Effector memory CD4-positive, alpha-beta T cell (primary cell): ENCODE measurements at places on chromosomes 2 and 18.

GRCh38 chr2:190343089-190343535, 277 bp upstream of the INPP1 start:
- no peak for DNase-seq

DNA sequence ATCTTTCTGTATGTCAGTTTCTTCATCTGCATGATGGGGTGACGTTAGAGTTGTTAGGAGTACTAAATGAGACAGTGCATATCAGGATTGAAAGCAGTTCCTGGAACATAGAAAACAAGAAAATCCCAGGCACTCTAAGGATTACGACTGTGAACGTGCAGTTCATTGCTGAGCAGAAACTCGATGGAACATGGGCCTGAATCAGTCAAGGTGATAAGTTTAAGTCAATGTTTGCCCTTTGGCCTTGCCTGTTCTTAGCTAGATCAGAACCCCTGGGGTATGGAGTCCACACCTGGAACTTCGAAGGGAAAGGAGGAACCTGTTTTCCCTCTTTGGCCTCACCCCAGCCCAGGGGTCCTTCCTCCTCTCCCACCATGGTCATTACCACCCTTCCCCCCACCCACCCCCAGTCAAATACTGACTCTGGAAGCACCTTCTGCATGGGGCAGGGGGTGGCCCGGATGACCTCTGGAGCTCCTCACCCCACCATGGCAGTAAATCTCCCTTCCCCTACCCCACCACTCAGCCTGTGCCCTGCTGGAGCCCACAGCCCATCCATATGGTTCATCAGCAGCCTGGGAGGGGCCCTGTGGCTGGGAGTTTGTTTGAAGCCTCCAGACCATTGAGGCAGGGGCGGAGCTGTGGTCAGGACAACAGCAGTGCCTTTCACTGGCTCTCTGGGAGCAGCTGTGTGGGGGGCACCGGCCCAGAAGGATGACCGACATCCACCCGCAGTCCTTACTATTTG, 164.1 kb downstream of the SMAD7 start:
- no peak for DNase-seq

GRCh38 chr2:41169744-41170143, 717.9 kb upstream of the SLC8A1 start:
- DNase-seq = no peak

DNA sequence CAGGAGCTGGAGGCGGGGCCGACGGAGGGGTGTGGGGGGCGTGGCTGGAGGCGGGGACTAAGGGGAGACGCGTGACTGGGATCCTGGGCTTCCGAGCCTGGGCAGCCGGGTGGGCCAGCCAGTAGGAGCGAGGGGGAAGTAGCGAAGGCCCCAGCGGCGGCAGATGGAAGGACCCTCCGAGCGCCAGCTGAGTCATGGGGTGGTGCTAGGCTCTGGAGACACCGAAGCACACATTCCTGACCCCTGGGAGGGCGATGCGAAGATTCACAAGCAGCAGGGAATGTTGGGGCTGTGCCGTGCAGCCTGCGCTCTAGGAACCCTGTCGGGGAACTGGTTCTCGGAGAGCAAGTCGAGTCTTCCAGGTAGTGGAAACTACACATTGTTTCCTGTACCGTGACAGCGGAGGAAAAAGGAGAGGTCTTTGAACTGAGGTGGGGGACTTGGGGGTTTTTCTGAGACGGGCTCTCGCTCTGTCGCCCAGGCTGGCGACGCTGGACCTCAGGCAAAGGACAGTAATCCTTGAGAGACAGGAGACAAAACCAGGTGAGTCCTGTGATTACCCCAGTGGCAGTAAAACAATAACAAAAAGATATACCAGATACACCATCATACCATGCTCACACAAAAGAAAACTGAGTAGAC, 650 bp upstream of the AFG3L2 start:
- no peak for DNase-seq

DNA sequence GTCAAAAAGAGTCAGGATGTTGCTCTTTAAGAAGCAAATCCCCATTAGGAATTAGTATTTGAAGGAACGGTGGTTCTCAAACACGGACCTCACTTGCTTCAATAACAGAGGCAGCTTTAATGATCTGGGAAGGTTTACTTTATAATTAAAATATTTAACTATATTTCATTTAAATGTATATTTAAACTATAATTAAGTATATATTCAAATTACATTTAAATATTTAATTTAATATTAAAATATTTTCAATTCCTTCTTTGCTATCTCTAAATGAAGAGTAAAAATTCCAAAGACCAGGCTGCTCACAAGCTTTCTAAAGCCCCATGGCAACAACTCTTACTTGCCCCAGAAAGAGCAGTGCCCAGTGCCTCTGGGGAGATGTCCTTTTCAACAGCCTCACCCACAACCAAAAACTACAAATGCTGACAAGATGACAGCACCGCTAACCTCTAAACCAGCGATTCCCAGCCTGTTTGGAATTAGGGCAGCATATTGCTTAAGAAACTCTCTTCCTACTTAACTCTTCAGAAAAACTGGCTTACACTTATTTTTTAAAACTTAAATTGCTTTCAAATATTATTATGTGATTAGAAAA, 62.9 kb upstream of the POU3F3 start:
- no peak for DNase-seq

- no peak for DNase-seq
Observed at GRCh38 chr2:117718048-117718447, 96.4 kb upstream of the DDX18 start.
